Amygdala (tissue), 56 donors: ENCODE measurements at places on chromosomes 4 and X.
A peak's percentile ranks its signal among the peaks of the same experiment; 100 is the strongest.

DNA sequence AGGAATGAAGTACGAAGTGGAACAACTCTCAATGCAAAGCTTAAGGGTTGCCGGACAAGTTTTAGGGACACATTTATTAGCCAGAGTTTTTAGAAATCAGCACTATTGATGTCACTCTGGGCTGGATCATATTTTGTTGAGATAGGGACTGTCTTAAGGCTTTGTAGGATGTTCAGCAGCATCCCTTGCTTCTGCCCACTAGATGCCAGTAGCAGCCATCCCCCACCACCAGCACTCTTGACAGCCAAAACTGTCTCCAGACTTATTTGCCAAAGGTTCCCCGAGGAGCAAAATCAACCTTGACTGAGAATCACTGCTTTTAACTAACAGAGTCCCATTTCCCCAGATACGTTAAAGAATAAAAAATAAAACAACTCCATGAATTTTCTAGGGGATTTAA lies 1497.3 kb downstream of the STIM2 start:
- no peak for DNase-seq

- no peak for DNase-seq
These were observed 9.1 kb downstream of the HTRA3 start for GRCh38 chr4:8278421-8279287.

- peak; percentile 79 for DNase-seq
These were observed 2.3 kb upstream of the PPP2R3B start for GRCh38 chrX:389021-389441.

GRCh38 chr4:186666252-186666651 lies 57.4 kb downstream of the FAT1 start:
- no peak for DNase-seq

- no peak for DNase-seq
These were observed 75.1 kb downstream of the ADGRL3 start for GRCh38 chr4:61275241-61275640.

DNA sequence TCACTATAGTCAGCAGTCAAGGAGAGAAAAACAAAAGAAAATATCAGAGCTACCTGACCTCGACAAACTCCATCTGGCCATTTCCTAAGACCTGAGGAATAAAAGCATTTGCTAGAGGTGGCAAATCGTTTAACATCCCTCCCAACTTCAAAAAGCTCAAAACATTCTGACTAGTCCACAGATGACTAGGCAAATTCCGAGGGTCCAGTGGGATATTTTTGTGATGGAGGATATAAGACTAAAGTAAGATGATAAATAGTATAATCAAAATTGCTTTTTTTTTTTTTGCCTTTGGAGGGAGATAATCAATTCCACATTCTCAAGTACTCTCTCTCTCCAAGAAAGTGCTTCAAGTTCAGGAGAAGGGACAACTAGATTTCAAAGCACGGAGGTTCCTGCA lies 119.1 kb upstream of the ETNPPL start:
- DNase-seq = no peak

- DNase-seq = no peak
These were observed 36.8 kb upstream of the SH3RF1 start for GRCh38 chr4:169307576-169307975.

DNA sequence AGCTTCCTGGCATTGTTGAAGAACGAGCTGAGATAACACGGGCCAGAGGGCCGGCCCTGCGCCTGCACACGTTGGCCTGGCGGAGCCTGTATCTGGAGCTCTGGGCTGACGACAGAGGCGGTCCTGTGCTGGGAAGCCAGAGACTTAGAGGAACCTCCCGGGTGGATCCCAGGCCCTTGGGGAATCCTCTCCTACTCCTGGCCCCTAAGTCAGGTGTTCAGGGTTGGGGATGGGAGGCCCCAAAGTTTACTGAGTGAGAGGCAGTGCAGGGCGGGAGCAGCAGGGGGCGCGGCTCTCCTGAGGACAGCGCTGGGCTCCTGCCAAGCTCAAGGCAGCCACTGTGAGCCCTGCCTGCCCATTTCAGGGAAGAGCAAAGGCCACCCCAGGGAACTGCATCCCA lies 2.5 kb upstream of the HTRA3 start:
- DNase-seq = no peak

- DNase-seq = no peak
These were observed 41.9 kb upstream of the GAB1 start for GRCh38 chr4:143294710-143295275.

- no peak for DNase-seq
These were observed 95.8 kb upstream of the EFHC2 start for GRCh38 chrX:44439242-44439794.

DNA sequence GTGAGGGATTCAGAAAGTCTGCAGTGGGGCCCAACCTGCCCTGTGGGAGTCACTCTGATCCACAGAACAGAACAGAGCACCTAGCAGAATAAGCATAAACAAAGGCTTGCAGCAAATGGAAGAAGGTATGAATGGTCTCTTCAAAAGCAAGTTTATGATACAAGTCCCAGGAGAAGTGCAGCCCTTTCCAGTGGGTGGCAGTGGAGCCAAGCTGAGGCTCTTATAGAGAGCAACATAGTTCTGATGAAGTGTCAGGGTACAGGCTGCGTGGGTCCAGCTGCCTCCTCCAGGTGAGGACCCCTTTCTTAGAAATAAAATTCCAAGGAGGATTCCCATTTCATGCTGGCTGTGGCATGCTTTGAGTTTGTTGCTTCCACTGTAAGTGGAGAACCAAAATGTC lies 88.8 kb upstream of the PAK3 start:
- no peak for DNase-seq

DNA sequence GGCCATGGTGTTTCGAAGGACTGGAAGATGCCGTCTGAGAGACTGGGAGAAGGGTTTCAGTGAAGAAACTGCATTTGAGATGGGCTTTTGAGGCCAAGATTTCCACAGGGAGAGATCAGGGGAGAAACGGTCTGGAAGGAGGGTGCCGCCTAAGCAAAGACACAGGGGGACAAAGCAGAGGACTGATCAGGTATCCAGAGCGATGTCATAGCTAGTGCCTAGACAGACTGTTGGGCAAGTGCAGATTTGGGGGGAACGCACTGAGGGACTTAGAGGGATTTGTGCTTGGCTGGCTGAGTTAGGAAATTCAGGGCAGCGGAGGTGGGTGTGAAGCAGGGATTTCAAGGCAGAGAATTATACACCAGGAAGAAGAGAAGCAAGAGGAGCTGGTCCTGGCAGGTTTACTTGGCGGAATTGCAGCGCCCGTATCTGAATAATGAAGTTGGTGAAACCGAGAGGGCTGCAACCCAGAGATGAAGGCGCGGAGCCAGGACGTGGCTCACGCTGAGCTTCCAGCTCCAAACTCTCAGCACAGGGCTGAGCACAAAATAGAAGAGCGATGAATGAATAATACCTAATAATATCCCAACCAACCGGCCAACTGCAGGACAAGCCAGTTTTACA lies 106.9 kb downstream of the MAML3 start:
- no peak for DNase-seq

- no peak for DNase-seq
These were observed 192.0 kb downstream of the SMIM20 start for GRCh38 chr4:26105815-26106699.

DNA sequence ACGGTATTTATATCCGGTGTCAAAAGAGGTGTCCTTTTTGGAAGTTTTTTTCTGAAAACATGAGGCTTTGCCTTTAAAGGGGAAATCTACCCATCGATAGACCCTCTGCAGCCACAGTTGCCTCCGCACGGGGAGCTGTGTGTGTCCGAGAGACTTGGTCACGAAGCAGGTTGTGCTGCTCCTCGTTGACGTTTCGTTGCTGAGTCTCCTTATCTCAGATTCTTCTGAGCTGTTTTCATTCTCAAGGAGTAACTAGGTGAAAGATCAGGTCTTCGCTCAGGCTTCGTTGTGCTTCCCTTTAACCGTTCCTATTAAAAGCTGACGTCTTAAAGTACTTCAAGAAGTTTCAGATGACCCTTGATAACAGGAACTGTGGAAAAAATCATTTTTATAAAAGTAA lies 23.8 kb downstream of the TRMT44 start:
- DNase-seq = no peak

- DNase-seq = no peak
These were observed 2.2 kb upstream of the SEPTIN11 start for GRCh38 chr4:76947369-76947768.

DNA sequence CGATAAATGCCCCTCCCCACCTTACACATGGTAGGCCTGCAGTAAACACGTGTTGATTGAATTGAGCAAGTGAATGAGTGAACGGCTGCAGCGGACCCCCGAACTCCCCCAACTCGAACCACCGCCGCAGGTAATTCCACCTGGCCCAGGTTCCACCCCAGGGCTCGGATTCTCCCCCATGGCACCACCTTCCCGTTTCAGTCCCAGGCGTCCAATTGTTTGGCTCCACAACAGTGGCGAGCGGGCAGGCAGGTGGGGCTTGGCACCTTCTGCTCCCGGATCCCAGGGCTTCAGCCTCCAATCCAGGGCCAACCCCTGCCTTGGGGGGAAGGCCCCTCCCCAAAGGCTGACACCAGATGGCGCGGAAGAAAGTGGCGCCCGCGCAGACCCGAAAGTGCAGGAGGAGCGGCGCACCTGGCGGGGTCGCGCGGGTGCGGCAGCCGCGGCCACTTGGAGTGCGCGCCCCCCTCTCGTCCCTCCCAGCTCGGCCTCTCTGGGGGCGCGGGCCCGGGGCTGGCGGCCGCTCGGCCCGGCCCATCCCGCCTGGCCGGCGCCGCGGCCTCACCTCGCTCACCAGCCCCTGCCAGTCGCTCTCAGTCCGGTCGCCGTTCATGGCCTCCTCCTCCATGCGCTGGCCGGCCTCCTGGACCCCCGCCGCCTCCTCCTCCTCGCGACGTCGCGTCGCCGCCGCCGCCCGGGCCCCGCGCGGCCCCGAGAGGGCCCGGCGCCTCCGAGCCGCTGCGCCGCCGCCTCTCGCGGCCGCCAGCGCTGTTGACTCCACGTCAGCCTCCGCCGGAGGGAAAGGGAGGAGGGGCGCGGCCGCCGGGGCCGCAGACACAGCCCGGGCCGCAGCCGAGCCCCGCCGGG lies at the start of gene CCDC149:
CCDC149 (minus strand) TSS at position 791 of the 867 bp plus-strand sequence; CDS start at position 613, 178 bp downstream.
- DNase-seq = peak; percentile 21

- DNase-seq = no peak
These were observed 1746.4 kb upstream of the PCDH7 start for GRCh38 chr4:28973587-28974350.

DNA sequence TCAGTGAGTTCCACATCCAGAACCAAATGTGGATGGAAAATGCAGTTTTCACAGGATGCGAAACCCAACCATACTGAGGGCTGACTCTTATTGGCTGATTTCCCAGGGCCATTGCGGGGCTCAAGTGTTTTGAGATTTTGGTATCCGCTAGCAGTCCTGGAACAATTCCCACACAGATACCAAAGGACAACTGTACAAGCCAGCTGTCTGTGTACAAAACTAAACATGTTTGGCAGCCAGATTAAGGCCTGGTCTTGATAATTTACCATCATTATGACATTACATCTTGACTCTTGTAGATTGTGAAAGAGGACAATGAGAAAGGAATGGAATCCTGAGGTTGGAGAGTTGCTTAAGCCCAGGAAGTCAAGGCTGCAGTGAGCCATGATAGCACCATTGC lies 121.9 kb downstream of the DKK2 start:
- no peak for DNase-seq

DNA sequence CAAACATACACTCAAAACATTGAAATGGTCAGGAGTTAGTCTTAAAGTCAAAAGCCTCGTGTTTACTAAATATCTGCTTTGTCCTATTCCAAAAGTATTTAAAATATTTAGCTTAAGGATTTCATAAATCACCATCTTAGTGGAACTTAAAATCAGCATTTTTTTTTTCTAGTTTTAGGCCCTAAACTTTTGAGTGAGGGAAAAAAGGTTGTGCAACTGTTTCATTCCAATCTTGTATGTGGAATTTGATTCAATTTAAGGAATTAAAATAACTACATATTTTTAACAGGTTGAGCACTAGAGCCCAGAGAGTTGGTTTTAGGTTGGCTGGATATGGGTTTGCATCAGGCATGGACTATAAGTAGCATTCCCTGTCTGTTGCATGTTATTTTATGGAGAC lies 35.7 kb upstream of the ANK2 start:
- no peak for DNase-seq

- no peak for DNase-seq
These were observed 24.6 kb downstream of the SEPTIN11 start for GRCh38 chr4:76974150-76974549.

- no peak for DNase-seq
These were observed 327.5 kb upstream of the FRG1 start for GRCh38 chr4:189613207-189613606.

DNA sequence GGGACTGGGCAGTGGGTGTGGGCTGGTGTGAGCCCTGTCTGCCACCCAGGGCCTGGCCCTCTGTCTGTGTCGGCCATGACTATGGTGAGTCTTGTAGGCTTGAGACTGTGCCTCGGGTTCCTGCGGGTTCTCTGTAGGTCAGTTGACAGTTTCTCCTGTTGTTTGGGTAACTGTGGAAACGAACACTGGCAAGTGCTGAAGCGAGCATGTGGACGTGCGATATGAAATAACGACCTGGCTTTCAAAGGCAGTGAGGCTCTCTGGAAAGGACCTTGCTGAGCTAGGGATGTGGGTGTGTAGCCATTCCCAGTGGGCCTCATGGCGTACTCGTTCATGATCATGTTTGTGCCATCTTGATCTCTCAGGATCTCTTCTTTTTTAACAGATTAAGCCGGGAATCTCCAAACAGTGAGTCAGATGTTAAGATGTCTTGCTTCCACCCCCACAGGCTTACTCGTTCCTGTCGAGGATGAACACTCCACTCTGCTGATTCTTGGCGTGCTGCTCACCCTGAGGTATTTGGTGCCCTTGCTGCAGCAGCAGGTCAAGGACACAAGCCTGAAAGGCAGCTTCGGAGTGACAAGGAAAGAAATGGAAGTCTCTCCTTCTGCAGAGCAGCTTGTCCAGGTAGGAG lies 41.3 kb downstream of the HTT start:
- no peak for DNase-seq

- DNase-seq = no peak
These were observed 3.8 kb downstream of the ZFX start for GRCh38 chrX:24153178-24153795.

DNA sequence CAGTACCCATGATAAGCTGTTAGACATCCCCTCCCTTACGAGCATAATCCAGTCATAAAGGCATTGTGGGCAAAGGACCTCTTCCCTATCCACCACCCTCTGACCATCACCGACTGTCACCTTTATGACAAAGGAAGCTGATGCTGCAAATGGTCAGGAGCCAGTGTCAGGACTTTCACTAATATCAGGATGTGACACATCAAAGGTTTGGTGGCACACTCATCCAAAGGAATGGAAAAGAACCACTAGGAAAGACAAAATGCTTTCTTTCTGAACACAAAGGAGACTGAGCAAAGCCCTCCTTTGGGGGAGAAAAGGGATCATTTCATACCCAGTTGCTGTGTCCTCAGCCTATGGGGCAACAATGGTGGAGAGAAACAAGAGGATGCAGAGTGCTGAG lies 66.9 kb upstream of the PROM1 start:
- no peak for DNase-seq

DNA sequence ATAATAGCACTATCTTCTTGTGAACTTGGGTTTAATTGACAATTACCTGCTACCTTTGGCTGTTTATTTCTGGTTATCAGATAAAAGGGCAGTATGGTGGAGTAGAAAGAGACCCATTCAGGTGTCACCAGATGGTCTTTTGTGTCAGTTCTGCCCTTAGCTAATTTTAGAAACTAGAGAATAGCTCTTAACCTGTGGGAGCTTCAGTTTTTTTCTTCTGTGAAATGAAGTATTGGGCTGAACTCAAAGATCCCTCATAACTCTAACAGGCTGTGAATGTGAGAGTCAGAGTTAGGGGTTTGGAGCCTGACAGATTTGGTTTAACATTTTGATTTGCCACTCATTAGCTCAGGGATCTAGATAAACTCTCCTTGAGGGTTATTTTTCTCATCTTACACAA lies 335.2 kb downstream of the PPP1R2C start:
- no peak for DNase-seq

- no peak for DNase-seq
These were observed 107.8 kb upstream of the TMEM47 start for GRCh38 chrX:34764852-34765361.
